ENCODE measurements at places on chromosomes 2 and 18. TPM values are rescaled to one million over a fixed set of nuclear protein-coding genes. Genes with fewer than 3 reads are reported as not detected.

Gene PIAS2
- 16.8 TPM for total RNA-seq

Gene TXNDC2
- total RNA-seq, result not detected

Gene RTP5
- not detected for total RNA-seq

Gene GPR17
- total RNA-seq, result not detected

Gene ZC3H6
- total RNA-seq, result 6.7 TPM

Gene RIT2
- total RNA-seq, result not detected

Gene IRS1
- total RNA-seq, result 13.0 TPM

Gene SEPTIN2
- 366 TPM for total RNA-seq

Gene PARD6G
- total RNA-seq, result 3.6 TPM

Gene PRSS56
- not detected for total RNA-seq

Gene SLC23A3
- total RNA-seq, result not detected

Gene PTH2R
- total RNA-seq, result not detected

Gene CETN1
- not detected for total RNA-seq

Gene PAX3
- not detected for total RNA-seq

Gene CCDC68
- 2.7 TPM for total RNA-seq

Gene EMILIN2
- total RNA-seq, result 13.2 TPM

Gene UGT1A5
- not detected for total RNA-seq

Gene FEV
- not detected for total RNA-seq

Gene CSRNP3
- 1.6 TPM for total RNA-seq

Gene MC2R
- total RNA-seq, result not detected

Gene CXCR4
- total RNA-seq, result 0.17 TPM

Gene ADGRF3
- total RNA-seq, result not detected

Gene CXCR2
- total RNA-seq, result not detected

Gene C2orf92
- 1.3 TPM for total RNA-seq

Gene ALK
- not detected for total RNA-seq

Gene ZNF521
- 12.2 TPM for total RNA-seq

Gene PROM2
- 5.1 TPM for total RNA-seq

Gene REG3A
- not detected for total RNA-seq
